Dermis microvascular lymphatic vessel endothelial cell (primary cell): ENCODE measurements at places on chromosomes 7 and 10. TPM values are rescaled to one million over a fixed set of nuclear protein-coding genes. Genes with fewer than 3 reads are reported as not detected.

The C7orf33 gene
- total RNA-seq = not detected in 2 replicates

The REEP3 gene
- total RNA-seq = 34.0 and 45.4 TPM in 2 replicates

The RASSF4 gene
- 13.1 and 23.3 TPM in 2 replicates for total RNA-seq

The ELMO1 gene
- 30.3 and 46.7 TPM in 2 replicates for total RNA-seq

The MPP7 gene
- total RNA-seq = 4.1 and 11.5 TPM in 2 replicates

The MCMBP gene
- 57.4 and 58.9 TPM in 2 replicates for total RNA-seq

The FRMD4A gene
- 16.3 and 19.0 TPM in 2 replicates for total RNA-seq

The ZNF365 gene
- not detected in 2 replicates for total RNA-seq

The HOXA1 gene
- 0.51 and 1.0 TPM in 2 replicates for total RNA-seq

The BLNK gene
- not detected in 2 replicates for total RNA-seq

The OR2A7 gene
- total RNA-seq = under 0.01 TPM in 1 of 2 replicates, not detected in the other

The MOGAT3 gene
- total RNA-seq = not detected in 2 replicates

The BZW2 gene
- 66.8 and 78.4 TPM in 2 replicates for total RNA-seq

The ASNS gene
- 1.6 and 3.1 TPM in 2 replicates for total RNA-seq

The UBN2 gene
- 2.8 and 4.0 TPM in 2 replicates for total RNA-seq

The TMEM236 gene
- total RNA-seq = 0.38 and 0.64 TPM in 2 replicates

The TMEM26 gene
- total RNA-seq = not detected in 2 replicates

The ATP6V0E2 gene
- 7.1 and 12.7 TPM in 2 replicates for total RNA-seq

The CNPY1 gene
- not detected in 2 replicates for total RNA-seq

The ANKRD22 gene
- total RNA-seq = not detected in 2 replicates

The HOXA2 gene
- 0.25 and 0.39 TPM in 2 replicates for total RNA-seq

The IKZF1 gene
- 0.13 and 0.38 TPM in 2 replicates for total RNA-seq

The CCDC146 gene
- total RNA-seq = 0.26 and 1.5 TPM in 2 replicates

The SFTPA1 gene
- not detected in 2 replicates for total RNA-seq
